GM23248 (cell line): ENCODE measurements at places on chromosomes 1 and 21. TPM values are rescaled to one million over a fixed set of nuclear protein-coding genes. Genes with fewer than 3 reads are reported as not detected.

DNA sequence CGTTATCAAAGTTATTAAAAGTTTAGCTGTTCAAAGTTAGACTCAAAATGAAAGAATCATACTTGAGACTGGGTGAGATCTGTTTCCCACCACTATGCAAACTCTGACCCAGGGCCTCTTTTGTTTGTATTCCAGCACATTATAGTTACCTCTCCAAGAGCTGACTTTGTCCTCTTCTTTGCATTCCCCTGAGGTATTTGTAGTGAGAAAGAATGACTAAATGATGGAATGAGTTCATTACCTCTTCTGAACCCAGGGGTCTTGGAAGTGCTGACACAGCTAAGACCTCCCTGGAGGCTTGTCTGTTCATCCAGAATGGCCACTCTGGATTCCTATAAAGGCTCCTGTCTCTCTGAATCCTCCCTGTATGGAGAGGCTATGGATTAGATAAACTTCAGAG is 62.4 kb downstream of the FGGY start:
- DNase-seq: peak; percentile 10

Gene SPTA1
- total RNA-seq: not detected in 2 replicates

Gene RCSD1
- total RNA-seq: 0.22 TPM in 1 of 2 replicates, not detected in the other

Gene KCNK1
- total RNA-seq: 4.0 and 6.7 TPM in 2 replicates

DNA sequence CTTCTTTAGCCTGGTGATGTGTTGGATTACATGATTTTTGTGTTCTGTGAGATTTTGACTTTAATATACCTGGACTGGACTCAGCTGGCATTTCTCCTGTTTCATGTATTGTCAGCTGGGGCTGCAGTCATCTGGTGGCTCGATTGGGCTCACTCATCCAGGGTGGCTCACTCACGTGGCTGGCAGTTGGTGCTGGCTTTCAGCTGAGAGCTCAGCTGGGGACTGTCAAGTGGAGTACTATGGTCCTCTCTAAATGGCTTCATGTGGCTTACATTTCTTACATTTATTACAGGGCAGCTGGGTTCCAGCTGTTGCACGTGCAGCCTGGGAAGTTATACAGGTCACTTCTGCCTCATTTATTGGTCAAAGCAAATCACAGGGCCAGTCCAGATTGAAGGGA is 22.8 kb downstream of the HHAT start:
- DNase-seq: no peak

GRCh38 chr1:109170035-109170764 is 43.5 kb upstream of the SARS1 start:
- DNase-seq: no peak

DNA sequence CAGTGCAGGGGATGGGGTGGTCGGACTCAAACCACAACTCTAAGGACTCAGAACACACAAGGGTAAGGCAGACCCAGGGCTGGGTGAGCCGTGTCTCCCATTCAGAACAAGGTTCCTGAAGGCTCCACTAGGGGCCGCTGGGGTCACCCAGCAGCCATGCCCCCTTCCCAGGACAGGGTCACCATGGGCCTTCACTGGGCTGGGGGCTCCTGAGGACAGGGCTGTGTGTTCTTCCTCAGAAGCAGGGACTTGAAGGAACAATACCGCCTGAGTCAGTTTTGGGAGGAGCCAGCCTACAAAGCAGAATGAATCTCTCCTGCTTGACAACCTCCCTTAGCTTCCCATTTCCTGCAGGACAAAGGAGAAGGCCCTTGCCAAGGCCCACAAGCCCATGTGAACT is 15.4 kb downstream of the RIMS3 start:
- no peak for DNase-seq

Gene FAM163A
- not detected in 2 replicates for total RNA-seq

Gene FNDC7
- not detected in 2 replicates for total RNA-seq

GRCh38 chr1:226424221-226425003 is 16.5 kb upstream of the PARP1 start:
- peak; percentile 49 for DNase-seq

Gene DNALI1
- total RNA-seq: 0.32 and 0.63 TPM in 2 replicates

Gene SHISA4
- 24.8 and 42.4 TPM in 2 replicates for total RNA-seq

GRCh38 chr1:229196404-229197264 is 74.3 kb upstream of the RAB4A start:
- DNase-seq: peak; percentile 76

DNA sequence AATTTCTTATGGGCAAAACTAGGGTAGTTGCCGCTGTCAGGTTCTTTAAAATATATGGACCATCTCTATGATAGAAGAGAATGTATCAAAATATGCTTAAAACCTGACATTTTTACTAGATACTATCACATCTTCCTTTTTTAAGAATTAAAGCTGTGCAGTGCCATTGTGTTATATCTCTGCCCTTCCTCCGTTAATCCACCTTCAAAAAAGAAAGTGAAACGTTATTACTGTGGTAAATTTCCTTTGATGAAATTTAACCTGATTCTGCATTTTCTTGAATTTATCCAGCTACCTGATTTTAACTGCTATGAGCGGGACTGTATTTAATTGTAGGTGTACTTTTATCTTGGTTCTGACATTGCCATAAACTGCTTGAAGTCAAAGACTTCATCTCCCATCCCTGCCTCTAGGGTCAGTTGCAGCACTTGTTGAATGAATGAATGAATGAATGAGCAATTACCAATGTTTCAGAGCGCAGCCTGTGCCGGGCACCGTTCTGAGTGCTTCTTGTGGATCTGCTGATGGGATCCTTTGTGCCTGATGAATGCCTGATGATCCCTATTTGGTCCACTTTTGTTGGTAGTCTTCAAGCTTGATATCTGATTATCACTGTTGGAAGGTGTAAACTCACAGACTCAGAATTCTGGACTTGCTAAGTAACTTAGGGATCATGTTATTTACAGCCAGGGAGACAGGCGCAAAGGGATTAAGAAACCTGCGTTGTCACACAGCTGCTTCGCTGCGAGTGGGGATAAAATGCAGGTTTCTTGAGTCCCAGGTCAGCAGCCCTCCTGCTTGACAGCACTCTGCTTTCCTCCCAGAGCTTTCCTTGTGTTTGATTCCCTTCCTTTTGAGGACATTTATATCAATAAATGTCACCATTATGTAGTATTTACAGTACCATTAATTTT is 30.1 kb downstream of the SMYD2 start:
- no peak for DNase-seq

GRCh38 chr21:41321908-41322495 is 5.4 kb downstream of the FAM3B start:
- no peak for DNase-seq

DNA sequence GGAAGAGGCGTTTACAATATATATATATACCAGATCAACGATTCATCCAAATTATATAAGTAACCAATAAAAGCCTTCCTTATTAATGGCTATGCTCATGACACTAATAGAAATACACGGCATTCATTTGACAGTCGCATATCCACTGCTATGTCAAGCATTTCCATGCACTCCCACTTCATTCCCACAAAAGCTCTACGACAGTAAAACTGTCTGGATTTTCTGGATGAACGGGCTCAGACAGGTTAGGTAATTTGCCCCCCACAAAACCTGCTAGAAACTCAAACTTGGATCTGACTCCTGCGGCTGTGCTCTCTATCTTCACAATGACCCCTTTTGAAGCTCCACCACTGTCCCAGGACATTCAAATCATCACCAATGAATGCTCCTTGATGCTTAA is 11.4 kb downstream of the DNAJC11 start:
- no peak for DNase-seq

GRCh38 chr21:33434770-33435360 is 31.7 kb downstream of the IFNGR2 start:
- DNase-seq: peak; percentile 94

Gene COQ8A
- 8.3 and 10.5 TPM in 2 replicates for total RNA-seq

Gene CYP4A22
- total RNA-seq: not detected in 2 replicates

Gene LHX8
- total RNA-seq: not detected in 2 replicates

DNA sequence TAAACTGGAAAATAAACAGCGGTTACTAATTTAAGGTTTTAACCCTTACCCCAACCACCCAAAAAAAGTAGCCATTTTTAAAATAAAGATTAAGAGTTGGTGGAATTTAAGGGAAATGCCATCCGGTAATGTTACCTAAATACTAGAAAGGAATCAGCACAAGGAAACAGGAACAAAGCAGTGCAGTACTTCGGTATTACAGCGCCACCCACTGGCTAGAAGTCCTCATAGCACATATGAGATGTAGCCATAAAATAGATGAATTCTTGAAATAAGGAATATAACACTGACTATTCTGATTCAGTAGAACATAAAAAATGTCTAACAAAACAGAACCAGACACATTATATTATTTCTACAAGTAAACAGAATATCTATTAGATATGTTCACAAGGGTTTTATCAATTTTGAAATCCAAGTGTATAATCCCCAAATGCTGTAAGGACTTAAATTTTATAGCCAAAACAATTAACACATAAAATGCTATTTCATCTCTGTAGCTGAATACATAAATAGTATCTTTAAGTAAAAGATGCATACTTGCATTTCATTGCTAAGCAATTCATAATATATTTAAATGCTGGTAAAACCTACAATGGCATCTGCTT is 58.8 kb downstream of the FRRS1 start:
- peak; percentile 69 for DNase-seq

DNA sequence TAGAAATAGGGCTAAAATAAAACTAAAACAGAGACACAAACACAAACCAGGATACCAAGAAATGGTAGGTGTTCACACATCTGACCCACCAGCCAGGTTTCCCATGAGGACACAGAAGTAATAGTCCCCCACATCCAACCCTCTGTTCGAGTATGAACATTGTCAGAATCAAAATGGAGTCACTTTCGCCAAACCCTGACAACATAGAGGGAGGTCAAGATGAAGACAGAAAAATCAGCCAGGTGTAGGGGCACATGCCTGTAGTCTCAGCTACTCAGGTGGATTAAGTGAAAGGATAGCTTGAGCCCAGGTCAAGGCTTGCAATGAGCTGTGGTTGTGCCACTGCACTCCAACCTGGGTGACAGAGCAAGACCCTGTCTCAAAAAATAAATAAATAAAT is 3.8 kb downstream of the UBE2G2 start:
- no peak for DNase-seq

Gene CDA
- 3.0 and 5.9 TPM in 2 replicates for total RNA-seq

DNA sequence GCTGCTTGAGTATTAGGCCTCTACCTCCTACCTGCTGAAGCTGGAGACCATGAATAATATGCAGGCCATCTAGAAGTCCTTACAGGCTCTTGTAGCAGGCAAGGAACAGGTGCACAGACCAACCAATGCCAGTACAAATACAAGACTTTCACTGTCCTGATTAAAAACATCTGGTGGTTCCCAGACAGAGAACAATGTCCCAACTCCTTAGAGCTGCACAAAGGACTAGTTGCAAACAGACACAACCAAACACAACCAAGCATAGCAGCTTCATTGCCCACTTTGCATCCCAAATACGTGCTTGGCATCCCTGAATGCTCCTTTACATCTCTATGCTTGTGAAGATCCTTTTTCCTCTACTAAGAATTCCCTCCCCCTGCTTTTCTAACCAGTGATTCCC is 98.1 kb upstream of the CXADR start:
- no peak for DNase-seq

Gene S100A3
- 2.2 and 3.8 TPM in 2 replicates for total RNA-seq

- peak; percentile 42 for DNase-seq
Observed at GRCh38 chr1:166975361-166976129, at the start of gene ILDR2. ILDR2 (minus strand) TSS chr1:166975540; CDS start chr1:166975268, 272 bp downstream.

Gene RAB3GAP2
- total RNA-seq: 22.6 and 24.4 TPM in 2 replicates

- DNase-seq: no peak
Observed at GRCh38 chr1:184825571-184825970, 70.9 kb upstream of the EDEM3 start.

- no peak for DNase-seq
Observed at GRCh38 chr1:115215703-115216521, 122.1 kb downstream of the NGF start.

- DNase-seq: no peak
Observed at GRCh38 chr1:65036570-65037051, 70.3 kb upstream of the JAK1 start.

- no peak for DNase-seq
Observed at GRCh38 chr1:156487862-156488261, 12.7 kb downstream of the MEF2D start.

Gene DPH5
- 24.1 and 37.9 TPM in 2 replicates for total RNA-seq

DNA sequence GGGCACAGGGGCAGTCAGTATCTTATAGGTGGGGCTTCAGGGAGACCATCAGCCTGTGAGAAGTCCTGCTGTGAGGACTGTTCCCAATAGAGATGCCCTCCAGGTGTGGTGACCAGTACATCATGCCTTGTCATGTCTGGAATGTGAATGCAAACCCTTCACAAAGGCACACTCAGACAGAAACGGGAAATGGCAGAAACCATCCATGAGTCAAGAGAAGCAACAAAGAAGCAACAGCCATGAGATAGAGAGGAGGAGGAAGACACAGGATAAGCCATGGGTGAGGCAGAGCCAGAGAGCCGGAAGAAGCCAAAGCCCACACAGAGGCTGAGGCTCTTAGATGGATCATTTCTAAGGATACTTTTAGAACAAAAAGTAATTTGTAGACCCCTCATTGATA is 20.1 kb upstream of the ZP4 start:
- DNase-seq: no peak

Gene HTR6
- not detected in 2 replicates for total RNA-seq

Gene S100A9
- total RNA-seq: not detected in 2 replicates

Gene ZBTB7B
- total RNA-seq: 16.8 and 27.0 TPM in 2 replicates

GRCh38 chr1:93608187-93609109 is 73.2 kb downstream of the BCAR3 start:
- DNase-seq: no peak

DNA sequence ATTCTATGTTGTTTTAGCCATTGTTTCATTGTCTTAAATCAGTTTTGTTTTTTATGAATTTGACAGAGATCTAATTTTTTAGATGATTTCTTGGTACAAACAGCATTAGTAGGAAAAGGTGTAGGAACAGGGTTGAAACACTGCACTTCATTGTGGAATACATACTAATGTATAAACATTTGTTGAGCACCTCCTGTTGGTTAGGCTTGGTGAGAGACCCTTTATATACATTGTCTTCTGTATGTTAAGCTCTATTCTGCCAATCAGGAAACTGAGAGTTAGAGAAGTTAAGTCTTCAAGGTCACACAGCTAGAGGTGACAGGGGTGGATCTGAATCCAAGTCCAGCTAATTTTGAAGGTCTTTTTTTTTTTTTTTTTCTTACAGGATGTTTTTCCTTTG is 192.7 kb downstream of the VPS13D start:
- DNase-seq: no peak

Gene FABP3
- total RNA-seq: 0.51 and 2.1 TPM in 2 replicates

Gene DMBX1
- total RNA-seq: not detected in 2 replicates

Gene SNRPE
- total RNA-seq: 27.6 and 47.3 TPM in 2 replicates

DNA sequence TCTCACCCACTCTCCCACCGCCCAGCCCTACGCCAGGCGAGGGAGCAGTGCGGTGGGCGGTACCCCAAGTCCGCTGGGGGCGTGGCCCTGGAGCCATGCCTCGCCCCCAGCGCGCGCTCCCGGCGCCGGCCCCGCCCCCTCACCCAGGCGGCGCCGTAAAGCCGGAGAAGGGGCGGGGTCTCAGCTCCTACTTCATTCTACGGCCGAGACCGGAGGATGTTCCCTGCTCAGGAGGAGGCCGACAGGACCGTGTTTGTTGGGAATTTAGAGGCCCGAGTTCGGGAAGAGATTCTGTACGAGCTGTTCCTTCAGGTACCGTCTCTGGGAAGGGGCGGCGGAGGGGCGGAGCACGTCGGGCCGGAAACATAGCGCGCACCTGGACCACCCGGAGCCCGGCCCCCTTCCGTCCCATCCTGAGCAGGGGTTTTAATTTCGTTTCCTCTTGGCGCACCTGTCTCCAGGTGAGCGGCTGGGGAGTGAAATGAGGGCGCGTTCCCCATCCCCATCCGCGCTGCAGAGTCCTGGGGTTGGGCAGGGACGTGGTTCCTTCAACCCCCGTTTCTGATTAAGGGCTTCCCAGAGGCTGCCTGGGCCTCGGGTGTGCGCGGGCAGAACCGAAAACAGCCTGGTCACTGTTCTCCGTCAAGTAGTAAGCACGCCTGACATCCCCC is at the start of gene RBM11:
TSS of gene RBM11 (plus strand) at position 187 of the 671 bp plus-strand sequence. CDS start at position 217, 30 bp downstream.
- peak; percentile 65 for DNase-seq

Gene OR2L2
- total RNA-seq: not detected in 2 replicates

Gene LELP1
- not detected in 2 replicates for total RNA-seq

- DNase-seq: no peak
Observed at GRCh38 chr1:172266528-172267174, 153.8 kb upstream of the C1orf105 start.
